Activated T-cell treated with anti-CD3 and anti-CD28 coated beads, Interleukin-2, amount 50 U/mL, for 24 hours (primary cell): ENCODE measurements at places on chromosomes 11 and 22.
A peak's percentile ranks its signal among the peaks of the same experiment; 100 is the strongest.

- DNase-seq, result no peak
- no peaks in the 10 kb centered on the region for H3K4me1 ChIP-seq
- no peak overlapping the region for H3K27ac ChIP-seq
- H3K36me3 ChIP-seq, result no peaks in the 10 kb centered on the region
- H3K27me3 ChIP-seq, result peaks cover 40% of the 10 kb centered on the region
- H3K4me3 ChIP-seq, result no peak overlapping the region
Measured at GRCh38 chr11:46222490-46223251, 54.8 kb upstream of the CREB3L1 start.

GRCh38 chr22:43571181-43571580, 159.4 kb downstream of the MPPED1 start:
- H3K4me3 ChIP-seq, result no peak overlapping the region
- no peaks in the 10 kb centered on the region for H3K36me3 ChIP-seq
- no peak overlapping the region for H3K27ac ChIP-seq
- H3K4me1 ChIP-seq, result no peaks in the 10 kb centered on the region

- no peak overlapping the region for H3K4me3 ChIP-seq
- no peak overlapping the region for H3K27ac ChIP-seq
- H3K4me1 ChIP-seq, result no peaks in the 10 kb centered on the region
- DNase-seq, result no peak
- no peaks in the 10 kb centered on the region for H3K36me3 ChIP-seq
Measured at GRCh38 chr11:110606415-110606814, 105.8 kb downstream of the ARHGAP20 start.

DNA sequence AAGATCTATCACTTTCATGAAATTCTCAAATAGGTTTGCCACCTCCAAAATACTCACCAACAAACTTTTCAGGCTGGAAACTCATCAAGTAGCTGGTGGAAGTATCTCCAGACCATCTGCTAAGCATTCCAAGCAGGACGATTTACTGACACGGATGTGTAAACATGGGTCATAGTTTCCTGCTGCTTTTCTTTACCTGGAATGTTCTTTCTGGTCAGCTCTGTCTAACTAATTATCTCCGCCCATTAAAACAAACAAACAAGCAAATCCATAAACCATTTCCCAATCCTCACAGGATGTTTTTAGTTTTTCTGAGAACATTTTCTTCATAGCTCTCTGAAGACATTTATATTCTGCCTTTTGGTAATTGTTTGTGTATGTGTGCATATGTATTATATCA, 397.0 kb downstream of the METTL15 start:
- H3K4me3 ChIP-seq, result no peak overlapping the region
- no peaks in the 10 kb centered on the region for H3K27me3 ChIP-seq
- H3K4me1 ChIP-seq, result no peaks in the 10 kb centered on the region
- no peak for DNase-seq
- no peak overlapping the region for H3K27ac ChIP-seq

GRCh38 chr11:35144136-35144741, 5.3 kb downstream of the CD44 start:
- H3K4me3 ChIP-seq, result peak overlapping the region; percentile 83
- peaks cover 73% of the 10 kb centered on the region for H3K4me1 ChIP-seq
- H3K36me3 ChIP-seq, result peaks cover 94% of the 10 kb centered on the region
- H3K27ac ChIP-seq, result peak overlapping the region; percentile 98
- DNase-seq, result peak; percentile 75

DNA sequence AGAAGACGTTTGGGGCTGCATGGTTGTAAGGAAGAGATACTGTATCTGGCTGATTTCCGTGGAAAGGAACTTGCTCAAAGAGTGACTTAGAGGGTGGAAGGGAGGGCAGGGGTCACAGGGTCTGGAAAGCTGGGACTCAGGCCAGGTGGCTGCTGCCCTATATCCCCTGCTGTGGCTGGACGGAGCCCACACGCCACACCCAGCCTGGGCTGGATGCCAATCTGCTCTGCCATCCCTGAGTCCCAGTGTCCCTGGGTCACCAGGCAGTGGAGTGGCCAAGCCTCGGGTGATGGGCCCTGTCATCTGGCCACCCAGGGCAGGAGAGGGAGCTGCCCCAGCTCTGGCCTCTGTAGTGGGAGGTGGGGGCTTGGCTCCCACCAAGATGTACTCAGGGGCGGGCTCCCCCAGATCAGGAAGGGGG, 26.5 kb upstream of the KRTAP5-7 start:
- peak; percentile 26 for DNase-seq
- H3K4me1 ChIP-seq, result peaks cover 3% of the 10 kb centered on the region
- no peaks in the 10 kb centered on the region for H3K27me3 ChIP-seq
- no peak overlapping the region for H3K27ac ChIP-seq
- no peak overlapping the region for H3K4me3 ChIP-seq

DNA sequence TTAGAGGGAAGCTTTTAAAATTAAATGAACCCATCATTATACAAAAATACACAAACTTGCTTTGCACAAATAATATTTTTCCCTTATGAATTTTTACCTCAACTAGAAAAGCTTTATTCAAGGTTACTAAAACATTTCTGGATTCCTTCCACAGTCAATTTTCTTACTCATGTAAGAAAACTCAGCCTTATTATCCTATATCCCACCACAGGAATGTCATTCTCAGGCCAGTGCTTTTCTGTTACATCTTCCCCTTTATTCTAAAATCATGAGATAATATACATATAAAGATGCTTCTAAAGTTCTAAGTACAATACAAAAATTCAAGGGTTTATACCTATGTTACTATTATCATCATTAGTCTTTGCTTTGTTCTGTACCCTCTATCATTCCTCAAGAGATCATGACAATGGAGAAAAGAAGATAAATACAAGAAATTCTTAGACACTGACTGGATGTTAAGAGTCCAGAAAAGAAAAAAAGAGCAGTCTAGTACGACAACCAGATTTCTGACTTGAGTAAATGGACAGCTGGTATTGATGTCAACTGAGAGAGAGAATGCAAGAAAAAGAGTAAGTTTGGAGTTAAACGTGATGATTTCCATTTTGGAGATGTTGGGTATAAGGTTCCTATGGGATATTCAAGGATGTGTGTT, 60.3 kb downstream of the MTMR2 start:
- DNase-seq, result no peak
- H3K4me3 ChIP-seq, result no peak overlapping the region
- no peak overlapping the region for H3K27ac ChIP-seq
- peaks cover 53% of the 10 kb centered on the region for H3K36me3 ChIP-seq
- no peaks in the 10 kb centered on the region for H3K27me3 ChIP-seq

- H3K4me1 ChIP-seq, result peaks cover 12% of the 10 kb centered on the region
- DNase-seq, result no peak
- H3K27me3 ChIP-seq, result peaks cover 45% of the 10 kb centered on the region
- no peak overlapping the region for H3K27ac ChIP-seq
- no peak overlapping the region for H3K4me3 ChIP-seq
- no peaks in the 10 kb centered on the region for H3K36me3 ChIP-seq
Measured at GRCh38 chr11:99019696-99020095, 1.1 kb upstream of the CNTN5 start.

DNA sequence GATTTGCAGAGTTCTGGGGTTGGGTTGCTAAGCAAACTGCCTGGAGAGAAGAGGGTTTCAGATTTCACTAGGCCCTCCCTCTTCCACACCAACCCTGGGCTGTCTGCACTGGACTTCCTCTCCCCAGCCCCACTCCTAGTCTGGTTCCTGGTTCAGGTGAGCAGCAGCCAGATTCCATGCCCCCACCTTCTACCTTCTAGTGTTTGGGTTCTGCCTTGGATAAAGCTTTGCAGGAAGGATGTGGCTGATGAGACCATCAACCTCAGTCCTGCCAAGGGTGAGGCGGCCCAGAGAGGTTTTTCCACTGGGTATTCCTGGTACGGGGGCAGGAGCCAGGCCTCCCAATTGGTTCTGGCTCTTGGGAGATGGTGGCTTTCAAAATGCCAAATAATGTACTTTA, 68.3 kb downstream of the BCR start:
- peaks cover 16% of the 10 kb centered on the region for H3K36me3 ChIP-seq
- H3K27me3 ChIP-seq, result no peaks in the 10 kb centered on the region
- H3K4me3 ChIP-seq, result no peak overlapping the region
- H3K27ac ChIP-seq, result peak overlapping the region; percentile 64

DNA sequence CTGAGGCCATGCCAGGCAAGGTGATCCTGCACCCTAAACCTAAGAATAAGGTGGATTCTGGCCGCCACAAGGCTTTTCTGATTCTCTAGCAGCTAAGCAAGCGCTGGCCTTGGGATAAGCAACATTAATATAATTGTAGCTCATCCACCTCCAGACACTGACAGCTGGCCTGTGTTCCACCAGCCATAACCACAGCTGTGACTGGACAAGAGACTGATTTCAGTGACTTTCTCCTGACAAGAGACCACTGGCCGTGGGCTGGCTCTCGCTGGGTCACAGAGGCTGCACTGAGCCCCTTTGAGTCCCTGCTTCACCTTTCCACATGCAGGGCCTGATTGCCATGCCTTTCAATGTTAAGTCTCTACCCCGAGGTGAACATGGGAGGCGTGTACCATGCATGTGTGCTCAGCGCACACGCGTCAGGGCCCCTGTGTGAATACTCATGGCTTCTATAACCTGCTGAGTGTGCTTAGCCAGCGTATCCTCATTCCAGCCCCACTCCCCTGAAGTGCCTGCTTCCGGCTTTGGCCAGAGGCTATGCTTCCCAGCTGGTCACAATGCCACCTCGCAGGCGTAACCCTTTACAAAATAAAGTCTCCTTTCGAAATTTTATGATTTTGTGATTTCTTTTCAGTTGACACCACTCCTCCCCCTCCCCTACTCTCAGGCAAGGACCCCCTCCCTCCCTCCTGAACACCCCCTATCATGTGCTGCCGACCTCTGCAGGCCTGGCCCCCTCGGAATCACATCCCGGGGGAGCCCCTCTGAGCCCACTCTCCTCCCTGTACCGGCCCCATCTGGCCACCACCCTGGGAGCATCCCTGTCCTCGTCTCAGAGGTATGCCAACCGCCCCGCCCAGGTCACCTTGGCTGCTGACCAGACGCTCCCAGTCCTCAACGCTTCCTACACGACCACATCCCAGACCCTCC, 128.1 kb downstream of the CTTN start:
- H3K27me3 ChIP-seq, result peaks cover 37% of the 10 kb centered on the region
- H3K4me1 ChIP-seq, result no peaks in the 10 kb centered on the region
- H3K27ac ChIP-seq, result no peak overlapping the region
- H3K36me3 ChIP-seq, result no peaks in the 10 kb centered on the region

DNA sequence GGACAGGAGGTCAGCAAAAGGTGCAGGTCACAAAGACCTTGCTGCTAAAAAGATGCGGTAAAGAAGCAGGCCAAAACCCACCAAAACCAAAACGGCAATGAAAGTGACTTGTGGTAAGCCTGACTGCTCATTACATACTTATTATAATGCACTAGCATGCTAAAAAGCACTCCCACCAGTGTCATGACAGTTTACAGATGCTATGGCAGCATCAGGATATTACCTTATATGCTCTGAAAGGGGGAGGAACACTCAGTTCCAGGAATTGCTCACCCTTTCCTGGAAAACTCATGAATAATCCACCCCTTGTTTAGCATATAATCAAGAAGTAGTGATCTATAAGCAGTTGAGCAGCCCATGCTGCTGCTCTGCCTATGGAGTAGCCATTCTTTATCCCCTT, 45.2 kb upstream of the SLC5A12 start:
- H3K4me3 ChIP-seq, result no peak overlapping the region
- DNase-seq, result no peak
- no peaks in the 10 kb centered on the region for H3K4me1 ChIP-seq
- no peak overlapping the region for H3K27ac ChIP-seq
- no peaks in the 10 kb centered on the region for H3K36me3 ChIP-seq

- no peak for DNase-seq
- H3K27me3 ChIP-seq, result peaks cover 8% of the 10 kb centered on the region
Measured at GRCh38 chr11:15944460-15944859, 411.9 kb downstream of the SOX6 start.

DNA sequence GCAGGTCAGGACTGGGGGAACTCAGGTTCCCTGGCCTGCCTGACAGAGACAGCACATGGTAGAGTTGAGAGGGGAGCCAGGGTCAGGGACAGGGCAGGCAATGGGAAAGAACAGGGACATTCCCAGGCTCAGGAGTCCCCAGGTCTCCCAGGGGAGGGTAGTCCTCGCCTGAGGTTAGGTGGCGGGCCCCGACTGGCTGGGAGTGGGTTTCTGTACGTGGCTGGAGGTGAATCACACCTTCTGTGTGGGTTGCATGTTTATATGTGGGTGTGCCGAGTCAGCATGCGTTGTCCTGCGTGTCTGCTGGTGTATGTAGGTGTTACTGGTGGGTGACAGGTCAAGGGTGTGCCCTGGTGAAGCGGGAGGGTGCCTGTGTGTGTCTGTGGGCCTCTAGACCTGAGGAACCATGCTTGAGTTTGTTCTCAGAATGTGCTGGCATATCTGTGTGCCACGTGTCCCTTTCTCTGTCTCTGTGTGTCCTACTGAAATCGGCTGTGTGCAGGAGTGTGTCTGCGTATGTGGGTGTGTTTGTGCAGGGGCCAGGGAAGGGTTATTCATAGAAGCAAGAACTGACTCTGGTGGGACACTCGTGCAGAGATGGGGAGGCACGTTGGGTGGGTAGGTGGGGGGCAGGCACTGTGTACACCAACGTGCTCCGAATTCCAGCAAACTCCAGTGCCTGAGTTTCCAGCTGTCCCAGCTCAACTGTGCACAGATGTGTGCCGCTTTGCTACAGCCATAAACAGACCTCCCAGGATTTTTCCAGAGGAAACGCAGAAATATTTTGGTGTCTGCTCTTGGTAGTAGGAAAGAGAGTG, 23.8 kb upstream of the OAF start:
- H3K27ac ChIP-seq, result peak overlapping the region; percentile 3
- peaks cover 34% of the 10 kb centered on the region for H3K27me3 ChIP-seq
- H3K4me1 ChIP-seq, result peaks cover 10% of the 10 kb centered on the region

GRCh38 chr11:74232311-74232950, 61.3 kb downstream of the PPME1 start:
- peaks cover 23% of the 10 kb centered on the region for H3K4me1 ChIP-seq
- peak overlapping the region; percentile 8 for H3K27ac ChIP-seq
- no peak for DNase-seq

- peaks cover 74% of the 10 kb centered on the region for H3K4me1 ChIP-seq
- peak overlapping the region; percentile 97 for H3K27ac ChIP-seq
- no peak for DNase-seq
- H3K4me3 ChIP-seq, result no peak overlapping the region
Measured at GRCh38 chr11:65654375-65655349, 8.1 kb downstream of the RELA start.

- DNase-seq, result no peak
- H3K36me3 ChIP-seq, result peaks cover 1% of the 10 kb centered on the region
- no peak within 1 kb of the TSS for H3K27ac ChIP-seq
- peaks cover 21% of the 10 kb centered on the region for H3K4me1 ChIP-seq
- H3K27me3 ChIP-seq, result no peaks in the 10 kb centered on the region
- H3K4me3 ChIP-seq, result no peak within 1 kb of the TSS
Measured at GRCh38 chr22:41951898-41952474, at the start of gene SMIM45. SMIM45 (plus strand) TSS chr22:41952150.

DNA sequence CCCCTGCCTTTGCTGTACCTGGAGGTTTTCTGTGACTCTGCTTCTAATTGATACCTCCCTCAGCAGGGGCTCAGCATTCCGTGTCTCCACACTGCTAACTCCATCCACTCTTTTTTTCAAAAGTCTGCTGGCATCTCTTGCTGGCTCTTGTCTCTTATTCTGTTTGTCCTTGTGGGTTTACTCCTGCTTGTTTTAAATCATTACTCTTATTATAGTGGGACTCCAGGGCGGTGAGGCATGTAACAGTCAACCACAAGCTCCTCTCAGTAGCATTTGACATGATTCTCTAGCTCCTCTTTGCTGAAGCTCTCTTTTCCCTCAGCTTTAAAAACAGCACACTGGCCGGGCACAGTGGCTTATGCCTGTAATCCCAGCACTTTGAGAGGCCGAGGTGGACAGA, 260.2 kb upstream of the NARS2 start:
- no peak overlapping the region for H3K27ac ChIP-seq
- no peak for DNase-seq
- no peak overlapping the region for H3K4me3 ChIP-seq
- H3K4me1 ChIP-seq, result no peaks in the 10 kb centered on the region
- no peaks in the 10 kb centered on the region for H3K36me3 ChIP-seq
- H3K27me3 ChIP-seq, result no peaks in the 10 kb centered on the region
